ENCODE measurements at places on chromosomes 7 and 10.

DNA sequence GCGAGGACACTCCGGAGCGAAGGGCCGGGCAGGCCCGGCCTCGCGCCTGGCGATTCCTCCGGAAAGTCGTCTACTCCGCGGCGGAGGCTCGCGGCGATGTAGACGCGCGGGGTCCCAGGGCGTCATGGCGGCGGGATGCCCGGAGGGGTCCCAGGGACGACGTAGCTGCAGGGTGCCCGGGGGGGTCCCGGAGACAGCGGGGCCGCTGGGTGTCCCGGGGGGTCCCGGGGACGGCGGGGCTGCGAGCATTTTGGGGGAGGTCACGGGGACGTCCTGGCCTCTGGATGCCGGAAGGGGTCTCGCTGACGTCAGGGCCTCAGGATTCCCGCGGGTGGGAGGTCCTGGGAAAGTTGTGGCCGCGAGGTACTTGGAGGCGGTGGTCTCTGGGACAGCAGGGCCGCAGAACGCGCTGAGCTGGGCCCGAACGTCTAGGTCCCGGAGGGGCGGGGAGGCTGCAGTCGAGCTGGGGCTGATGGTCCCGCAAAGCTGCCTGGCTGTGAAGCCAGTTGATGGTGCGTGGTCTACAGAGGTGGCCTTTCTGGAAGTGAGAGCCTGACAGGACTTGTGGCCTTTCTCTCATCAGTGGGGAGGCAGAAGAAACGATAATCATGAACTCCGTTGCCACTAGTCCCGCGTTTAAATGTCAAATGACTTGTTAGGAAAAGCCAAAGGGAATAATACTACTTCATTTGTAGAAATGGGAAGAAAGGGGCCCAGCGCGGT lies 637 bp downstream of the HSPA14 start:
- DNase-seq = peak; percentile 42

- no peak for DNase-seq
Measured at GRCh38 chr10:132851451-132851850, 65.5 kb upstream of the NKX6-2 start.

DNA sequence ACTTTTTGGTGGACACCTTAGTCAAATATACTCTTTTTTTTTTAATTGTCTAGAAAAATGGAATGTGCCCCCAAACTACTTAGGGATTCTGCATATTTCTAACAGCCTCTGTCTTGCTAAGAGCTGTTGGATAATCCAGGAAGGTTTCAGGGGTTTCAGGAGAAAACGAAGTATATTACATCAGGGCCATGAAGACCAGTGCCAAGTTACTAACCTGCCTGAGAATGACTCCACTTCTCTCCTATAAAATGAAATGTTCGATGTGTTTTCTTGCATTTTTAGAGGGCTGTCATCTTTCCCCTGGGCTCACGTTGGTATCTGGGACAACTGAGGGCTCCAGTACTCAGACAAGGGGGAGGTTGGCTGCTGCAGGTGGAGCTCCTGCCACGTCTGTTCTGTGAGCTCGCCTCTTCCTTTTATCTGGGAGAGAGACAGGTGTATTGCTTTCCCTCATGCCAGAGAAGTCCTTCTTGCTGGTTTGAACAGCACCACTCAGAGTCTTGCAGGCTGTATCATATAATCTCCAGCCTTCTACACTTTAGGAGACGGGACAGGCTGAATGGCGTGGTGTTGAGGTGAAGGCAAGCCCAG lies 71.3 kb downstream of the CAMK1D start:
- no peak for DNase-seq

GRCh38 chr10:121880895-121881294 lies 46.9 kb downstream of the ATE1 start:
- DNase-seq = no peak

GRCh38 chr10:117755659-117756014 lies 213.1 kb downstream of the EMX2 start:
- DNase-seq = no peak

DNA sequence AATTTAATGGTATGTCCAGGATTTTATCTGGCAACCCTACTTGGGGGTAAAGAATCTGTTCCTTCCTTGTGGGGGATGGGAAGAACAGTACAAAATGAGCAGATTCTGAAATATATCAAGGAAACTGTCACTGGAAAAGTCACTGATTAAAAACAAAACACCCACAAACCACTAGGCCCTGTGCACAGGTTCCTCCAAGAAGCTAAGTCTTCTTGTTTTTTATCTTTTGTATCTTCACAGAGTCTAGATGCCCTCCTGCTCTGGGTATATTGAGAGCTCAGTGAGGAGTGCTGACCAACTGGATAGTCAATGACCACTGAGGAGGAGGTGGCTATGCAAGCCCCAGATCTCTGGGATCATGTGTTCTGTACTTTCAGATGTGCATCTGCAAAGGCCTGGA lies 86.8 kb upstream of the ANKRD1 start:
- DNase-seq = no peak

- DNase-seq = no peak
Measured at GRCh38 chr10:101629837-101630632, 41.9 kb downstream of the DPCD start.

GRCh38 chr10:70985824-70986622 lies 97.7 kb upstream of the PCBD1 start:
- no peak for DNase-seq

GRCh38 chr10:119367841-119368549 lies 160.6 kb downstream of the GRK5 start:
- DNase-seq = no peak

- DNase-seq = no peak
Measured at GRCh38 chr10:48773580-48773979, 88.9 kb downstream of the WDFY4 start.

- no peak for DNase-seq
Measured at GRCh38 chr7:66236713-66237303, 31.7 kb downstream of the TPST1 start.

DNA sequence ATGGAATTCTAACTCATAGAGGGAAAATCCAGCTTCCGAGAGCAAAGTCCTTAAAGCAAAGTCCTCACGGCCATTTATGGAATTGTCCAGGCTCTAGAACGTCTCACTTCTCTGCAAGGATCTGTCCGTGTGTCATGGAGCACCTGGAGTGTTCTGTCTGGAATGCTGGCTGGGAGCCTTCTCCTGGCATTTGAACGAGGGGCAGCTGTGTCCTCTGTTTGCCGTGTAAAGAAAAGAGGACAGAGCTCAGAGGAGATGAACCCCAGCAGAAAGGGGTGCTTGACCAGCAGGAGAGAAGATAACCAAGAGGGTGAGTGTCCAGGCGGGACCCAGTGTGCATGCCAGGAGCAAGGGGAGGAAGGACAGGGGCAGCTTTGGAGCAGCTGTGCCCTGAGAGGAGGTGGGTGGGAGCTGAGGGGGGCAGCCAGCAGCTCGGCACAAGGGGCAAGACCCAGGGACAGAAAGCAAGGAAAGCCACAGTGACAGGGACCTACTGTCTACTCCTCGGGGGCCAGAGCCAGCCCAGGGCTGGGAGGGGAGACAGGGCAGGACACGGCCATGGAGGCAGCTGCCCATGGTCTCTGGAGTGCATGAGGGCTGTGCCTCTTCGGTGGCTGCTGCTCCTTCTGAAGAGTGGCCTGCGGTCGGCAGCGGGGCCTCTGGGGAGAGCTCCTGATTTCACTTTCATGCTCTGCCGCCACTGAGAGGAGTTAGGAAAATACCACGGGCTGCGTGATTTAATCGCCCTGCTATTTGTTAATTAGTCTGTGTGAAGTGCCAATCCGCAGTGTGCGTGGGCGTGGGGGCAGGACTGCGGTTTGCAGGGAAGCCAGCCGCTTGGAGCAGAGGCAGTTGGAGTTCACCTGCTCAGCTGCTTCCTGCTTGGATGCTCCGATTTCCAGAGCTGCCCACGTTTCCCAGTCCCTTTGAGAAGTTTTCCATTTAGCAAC lies 149.3 kb upstream of the SHH start:
- DNase-seq = no peak
